ENCODE measurements at places on chromosomes 4 and X.

DNA sequence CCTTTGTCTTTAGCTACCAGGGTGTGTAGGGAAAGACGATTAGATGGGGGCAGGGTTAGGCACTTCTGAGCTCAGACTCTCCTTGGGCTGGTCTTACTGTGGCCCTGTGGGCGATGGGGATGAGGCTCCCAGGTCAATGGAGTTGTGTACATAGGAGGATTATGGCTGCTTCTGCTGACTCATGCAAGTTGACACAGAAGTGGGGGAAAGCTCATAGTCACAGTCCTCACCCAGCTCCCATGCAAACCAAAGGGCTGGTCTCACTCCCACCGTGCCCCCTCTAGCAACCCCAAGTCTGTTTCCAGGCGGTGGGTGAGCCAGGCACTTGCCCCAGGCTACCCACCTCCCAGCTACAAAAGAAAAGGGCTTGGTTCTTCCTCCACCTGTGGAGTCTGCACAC lies 24.4 kb upstream of the VSIG4 start:
- DNase-seq = no peak

DNA sequence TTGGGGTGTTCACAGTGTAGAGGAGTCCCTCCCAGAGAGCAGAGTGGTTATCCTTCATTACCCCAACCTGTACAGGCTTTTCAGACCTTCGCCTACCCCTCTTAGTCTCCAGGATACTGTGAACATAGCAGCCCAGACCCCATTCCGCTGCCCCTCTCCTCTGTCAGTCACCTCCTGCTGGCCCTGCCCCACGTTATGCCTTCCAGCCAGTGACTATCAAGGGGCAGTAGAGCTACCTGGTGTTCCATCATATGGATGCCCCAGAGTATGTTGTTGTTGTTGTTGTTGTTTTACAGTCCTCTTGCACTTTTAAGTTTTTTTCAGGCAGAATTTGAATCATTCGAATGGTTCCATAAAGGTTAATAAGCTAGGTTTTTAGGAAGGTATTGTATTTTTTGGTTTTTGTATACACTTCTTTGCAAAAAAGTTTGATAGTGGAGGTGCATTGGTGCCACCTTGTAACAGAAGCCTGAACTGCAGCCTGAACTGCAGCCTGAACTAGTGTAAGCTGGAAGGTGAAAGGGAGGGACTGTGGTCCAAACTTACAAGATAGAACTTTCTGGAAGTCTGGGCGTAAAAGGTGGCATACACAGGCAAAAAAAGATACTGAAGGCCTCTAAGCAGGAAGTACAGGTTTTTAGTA lies 101.4 kb upstream of the RAB40AL start:
- DNase-seq = no peak

DNA sequence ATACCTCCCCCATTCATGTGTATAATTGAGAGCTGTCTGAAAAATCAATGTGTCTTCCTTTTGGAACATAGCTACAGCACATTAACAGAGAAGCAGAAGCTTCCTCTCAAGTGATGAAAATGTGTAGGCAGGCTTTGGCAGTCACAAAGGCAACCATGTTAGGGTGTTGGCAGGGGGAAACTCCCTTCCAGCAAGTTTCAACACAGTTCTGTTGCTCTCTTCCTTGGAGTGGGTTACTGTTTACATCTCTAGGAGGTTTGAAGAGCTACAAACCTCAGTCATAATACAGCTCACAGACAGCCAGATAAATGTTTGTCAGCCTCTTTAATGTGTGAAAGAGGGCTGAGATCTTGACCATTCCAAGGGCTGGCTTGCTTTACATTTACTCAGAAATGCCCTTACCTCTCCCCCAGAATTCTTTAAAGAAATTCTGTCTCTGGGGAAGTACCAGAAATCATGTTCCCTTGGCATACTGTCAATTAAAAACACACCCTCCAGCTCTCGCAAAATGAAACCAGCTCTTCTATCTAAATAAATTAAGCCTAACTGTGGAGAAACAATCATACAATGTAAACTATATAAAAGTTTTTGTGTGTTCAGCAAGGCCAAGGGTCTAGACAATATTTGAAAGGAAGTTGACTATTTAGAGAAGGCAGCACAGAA lies 18.9 kb downstream of the ZBTB33 start:
- DNase-seq = no peak

- DNase-seq = no peak
Measured at GRCh38 chr4:22496165-22496813, 19.6 kb downstream of the ADGRA3 start.

DNA sequence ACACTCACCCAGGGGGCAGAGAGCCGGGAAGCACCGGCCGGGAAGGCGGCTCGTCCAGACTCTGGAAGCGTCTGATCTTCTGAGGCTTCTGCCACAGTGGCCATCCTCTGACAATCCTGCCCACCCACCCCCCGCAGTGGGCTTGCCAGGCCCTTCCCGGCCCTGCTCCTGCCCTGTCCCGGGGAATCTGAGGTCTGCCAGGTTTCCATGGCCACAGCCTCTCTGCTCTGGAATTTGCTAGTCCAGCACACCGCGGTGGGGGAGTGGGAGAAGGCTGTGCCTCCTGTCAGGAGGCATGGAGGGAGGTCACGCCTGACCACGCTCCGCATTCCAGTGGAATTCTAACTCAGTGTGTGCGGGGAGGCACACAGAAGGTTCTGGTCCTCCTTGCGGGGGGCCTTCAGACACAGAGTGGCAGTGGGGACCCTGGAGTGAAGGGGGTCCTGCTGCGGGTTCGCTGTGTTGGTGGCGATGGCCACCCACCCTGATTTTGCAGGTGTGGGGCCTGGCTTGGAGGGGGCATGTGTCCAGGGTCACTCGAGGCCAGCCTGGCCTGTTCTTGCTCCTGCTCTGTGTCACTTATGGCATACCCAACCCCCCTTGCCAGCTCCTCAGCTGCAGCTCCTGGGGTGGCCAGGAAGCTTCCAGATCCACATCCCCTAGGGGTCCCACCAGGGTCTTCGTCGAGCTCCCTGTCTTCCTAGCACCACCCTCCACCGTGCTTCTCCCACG lies 55.6 kb upstream of the ADRA2C start:
- no peak for DNase-seq

DNA sequence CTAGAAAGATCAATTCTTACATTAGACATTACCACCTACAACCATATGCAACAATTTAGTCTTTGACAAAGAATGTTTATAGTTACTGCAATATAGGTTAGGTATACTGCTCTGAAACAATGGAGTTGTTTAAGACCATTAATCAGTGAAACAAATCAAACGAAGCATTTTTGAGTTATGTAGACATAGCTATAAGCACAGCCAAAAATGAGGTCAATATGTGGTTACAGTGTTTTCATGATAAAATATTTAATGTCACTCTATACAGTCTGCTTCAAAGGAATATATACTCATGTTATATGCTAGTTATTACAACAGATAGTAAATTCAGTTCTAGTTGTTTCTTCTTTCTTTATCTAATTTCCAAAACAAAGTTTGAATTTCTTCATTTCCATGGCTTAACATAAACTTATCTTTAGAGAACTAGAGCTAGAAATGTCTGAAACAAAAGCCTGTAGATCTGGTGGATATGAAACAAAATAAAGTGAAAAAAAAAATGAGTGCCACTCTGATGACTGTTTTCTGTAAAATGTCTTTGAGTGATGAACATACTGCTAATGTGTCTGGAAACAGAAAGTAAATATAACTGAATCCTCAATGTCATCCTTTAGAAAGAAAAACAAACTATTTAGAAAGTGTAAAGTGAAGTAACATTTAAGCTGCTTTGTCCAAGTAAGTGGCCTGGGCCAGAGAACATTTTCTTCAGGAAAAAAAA lies 809.0 kb downstream of the FAT4 start:
- no peak for DNase-seq

DNA sequence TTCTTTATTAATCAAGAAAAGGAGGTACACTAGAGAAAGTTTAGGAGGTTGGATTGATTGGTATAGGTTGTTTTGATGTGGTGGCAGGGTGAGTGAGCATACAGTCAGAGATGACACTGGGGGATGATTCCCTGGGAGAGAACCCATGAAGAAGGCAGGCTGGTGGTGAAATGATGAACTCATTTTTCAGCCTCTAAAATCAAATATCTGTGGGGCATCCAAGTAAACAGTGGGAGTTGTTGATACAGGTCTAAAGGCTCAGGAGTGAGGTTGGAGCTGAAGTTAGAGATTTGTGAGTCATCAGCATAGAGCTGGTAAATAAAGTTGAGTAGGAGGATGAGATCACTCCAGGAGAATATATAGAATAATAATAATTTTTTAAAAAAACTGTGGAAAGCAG lies 10.0 kb upstream of the AP1S2 start:
- no peak for DNase-seq

Data from GM04504 (cell line).